ENCODE measurements at places on chromosomes 5 and 9.

GRCh38 chr5:79630444-79630843 is 18.2 kb downstream of the TENT2 start:
- no peak for DNase-seq

DNA sequence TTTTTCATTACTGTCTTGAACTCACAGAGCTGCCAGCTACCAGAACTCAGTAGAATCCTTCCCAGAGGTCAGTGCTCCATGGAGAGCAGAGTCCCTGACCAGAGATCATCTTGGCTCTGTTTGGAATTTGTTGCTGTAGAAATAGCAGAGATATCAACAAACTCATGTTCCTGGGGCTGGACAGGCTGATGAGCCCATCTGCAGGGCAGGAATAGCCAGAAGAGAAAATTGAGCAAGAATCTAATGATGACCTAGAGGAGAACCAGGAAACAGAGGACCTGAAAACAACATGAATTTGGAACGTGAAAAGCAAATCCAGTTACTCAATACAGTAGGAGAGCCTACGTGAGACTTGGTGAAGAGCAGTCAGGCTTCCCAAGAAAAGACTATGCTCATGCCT is 437.8 kb downstream of the PLK2 start:
- DNase-seq: no peak

- no peak for DNase-seq
These were observed 11.8 kb downstream of the BTNL8 start for GRCh38 chr5:180910735-180911134.

GRCh38 chr9:131677444-131678180 is 62.3 kb downstream of the RAPGEF1 start:
- no peak for DNase-seq
